ENCODE measurements at places on chromosomes 3 and 15.
A peak's percentile ranks its signal among the peaks of the same experiment; 100 is the strongest.

DNA sequence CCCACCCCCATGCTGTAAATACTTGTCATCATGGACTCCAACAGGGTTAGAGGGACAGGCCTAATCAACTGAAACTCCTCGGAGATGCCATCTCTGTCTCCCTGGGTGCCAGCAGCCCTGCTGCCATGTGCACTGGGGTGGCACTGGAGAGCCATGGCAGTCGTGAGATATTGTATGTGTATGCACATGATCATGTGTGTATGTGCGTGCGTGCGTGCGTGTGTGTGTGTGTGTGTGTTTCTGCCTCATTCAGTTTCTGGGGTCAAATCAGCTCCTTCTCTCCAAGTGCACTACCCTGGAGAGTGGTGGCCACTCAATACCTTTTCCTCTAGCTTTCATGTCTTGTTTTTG, 3.2 kb upstream of the APEH start:
- DNase-seq = no peak

- peak; percentile 48 for DNase-seq
Observed at GRCh38 chr15:55108858-55109518, 87.8 kb downstream of the RSL24D1 start.

- DNase-seq = no peak
Observed at GRCh38 chr3:193372783-193373182, 5.8 kb downstream of the ATP13A5 start.

DNA sequence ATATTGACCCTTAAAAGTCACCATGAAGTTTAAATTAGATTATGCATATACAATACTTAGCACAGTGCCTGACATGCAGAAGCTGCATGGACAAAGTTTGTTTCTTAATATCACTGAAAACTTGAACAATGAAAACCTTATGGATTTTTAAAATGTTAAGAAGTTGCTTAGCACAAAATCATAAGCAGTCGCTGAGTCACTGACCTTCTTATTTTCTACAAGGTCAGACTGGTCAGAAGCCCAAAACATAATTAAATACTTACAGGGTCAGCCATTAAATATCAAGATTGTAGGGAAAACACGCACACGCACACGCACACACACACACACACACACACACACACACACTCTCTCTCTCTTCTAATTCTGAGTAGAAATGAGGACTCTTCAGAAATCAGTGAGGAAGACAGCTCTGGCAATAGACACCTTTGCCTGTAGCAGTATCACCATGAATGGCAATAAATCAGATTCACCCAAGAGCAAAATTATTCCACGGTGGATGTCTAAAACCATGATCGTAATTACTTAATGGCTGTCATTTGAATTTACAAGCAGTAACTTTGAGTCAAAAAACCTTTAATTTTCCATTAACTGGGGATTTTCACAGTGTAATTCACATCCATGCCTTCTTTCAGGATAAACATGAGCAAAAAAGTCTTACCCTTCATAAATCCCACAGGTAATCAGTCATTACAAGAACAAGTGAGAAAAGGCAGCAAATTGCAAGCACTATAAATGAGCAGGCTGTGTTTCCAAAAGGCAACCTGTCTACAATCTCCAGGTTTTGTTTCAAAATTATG, 147.5 kb downstream of the OSBPL10 start:
- DNase-seq = no peak

DNA sequence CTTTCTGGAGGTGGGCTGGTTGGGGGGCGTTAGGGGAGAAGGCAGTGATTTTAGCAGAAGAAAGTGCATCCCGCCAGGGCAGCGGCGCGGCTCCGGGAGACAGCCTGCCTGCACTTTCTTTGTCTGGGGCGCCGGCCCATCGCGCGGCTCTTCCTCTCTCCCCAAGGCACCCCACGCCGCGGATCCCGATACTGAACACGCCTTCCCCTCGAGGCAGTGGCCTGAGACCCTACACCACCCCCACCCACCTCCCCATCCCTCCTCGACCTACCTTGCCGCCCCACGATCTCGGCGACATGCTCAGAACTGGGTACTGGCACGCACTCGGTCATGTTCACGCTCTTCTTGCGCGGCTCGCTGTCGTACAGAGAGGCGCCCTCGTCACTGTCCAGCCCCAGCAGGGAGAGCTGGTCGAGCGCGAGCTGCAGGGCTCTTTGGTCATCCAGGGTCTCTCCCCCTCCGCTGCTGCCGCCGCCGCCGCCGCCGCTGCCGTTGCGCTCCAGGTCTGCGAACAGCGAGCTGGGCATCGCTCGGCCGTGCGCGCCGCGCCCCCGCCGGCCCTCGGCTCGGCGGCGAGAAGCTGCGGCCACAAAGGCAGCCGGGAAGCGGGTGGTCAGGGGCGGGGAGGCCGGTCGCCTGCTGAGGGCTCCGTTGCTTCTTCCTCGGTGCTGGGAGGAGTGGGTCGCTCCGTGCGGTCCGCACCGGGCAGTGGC, 483 bp downstream of the MEX3B start:
- peak; percentile 7 for DNase-seq

Measured in CD4-positive, alpha-beta T cell treated with Interleukin-17A for 1 hour (primary cell).